ENCODE measurements at places on chromosomes 7 and 10.

DNA sequence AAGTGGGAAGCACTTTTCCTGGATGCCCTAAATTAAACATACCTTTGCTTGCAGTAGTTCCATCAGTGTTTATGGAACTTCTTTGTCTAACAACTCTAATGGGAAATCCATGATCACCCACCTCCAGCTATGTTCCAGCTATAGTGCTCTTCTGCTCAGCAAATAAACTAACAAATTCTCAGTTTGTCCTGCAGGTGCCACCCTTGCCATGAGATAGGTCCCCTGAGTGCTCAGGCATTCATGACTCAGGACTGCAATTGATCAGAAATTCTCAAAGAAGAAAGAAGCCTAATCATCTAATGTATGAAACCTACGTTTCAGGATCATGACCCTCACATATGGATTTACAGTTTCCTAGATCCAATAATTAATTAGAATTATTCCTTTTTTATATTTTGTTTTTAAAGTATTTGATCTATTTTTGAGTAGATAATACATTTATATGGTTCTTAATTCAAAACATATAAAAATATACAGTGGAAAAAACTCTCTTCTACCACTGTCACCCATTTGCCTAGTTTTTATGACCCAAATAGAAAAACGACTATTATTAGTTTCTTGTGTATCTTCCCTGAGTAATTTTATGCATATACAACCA is 48.7 kb upstream of the DYNC1I1 start:
- peak; percentile 44 for DNase-seq

GRCh38 chr10:48957361-48958151 is 17.9 kb upstream of the LRRC18 start:
- no peak for DNase-seq

GRCh38 chr10:71255808-71256660 is 43.7 kb downstream of the UNC5B start:
- peak; percentile 82 for DNase-seq

- no peak for DNase-seq
Observed at GRCh38 chr7:102287111-102287980, 678 bp downstream of the SH2B2 start.

Data from fibroblast of skin of scalp (primary cell).